Activated T-cell treated with anti-CD3 and anti-CD28 coated beads, Interleukin-2, amount 50 U/mL, for 4 hours (primary cell): ENCODE measurements at places on chromosomes 16 and 17. TPM values are rescaled to one million over a fixed set of nuclear protein-coding genes. Genes with fewer than 3 reads are reported as not detected.

KCNJ16 gene
- not detected for total RNA-seq

CCL16 gene
- not detected for total RNA-seq

WNT9B gene
- not detected for total RNA-seq

DNAH3 gene
- not detected for total RNA-seq

SLC52A1 gene
- total RNA-seq: not detected

CDH8 gene
- not detected for total RNA-seq

ZP2 gene
- total RNA-seq: not detected

CD300E gene
- not detected for total RNA-seq
